ENCODE measurements at places on chromosomes 2 and 18.
A peak's percentile ranks its signal among the peaks of the same experiment; 100 is the strongest.

DNA sequence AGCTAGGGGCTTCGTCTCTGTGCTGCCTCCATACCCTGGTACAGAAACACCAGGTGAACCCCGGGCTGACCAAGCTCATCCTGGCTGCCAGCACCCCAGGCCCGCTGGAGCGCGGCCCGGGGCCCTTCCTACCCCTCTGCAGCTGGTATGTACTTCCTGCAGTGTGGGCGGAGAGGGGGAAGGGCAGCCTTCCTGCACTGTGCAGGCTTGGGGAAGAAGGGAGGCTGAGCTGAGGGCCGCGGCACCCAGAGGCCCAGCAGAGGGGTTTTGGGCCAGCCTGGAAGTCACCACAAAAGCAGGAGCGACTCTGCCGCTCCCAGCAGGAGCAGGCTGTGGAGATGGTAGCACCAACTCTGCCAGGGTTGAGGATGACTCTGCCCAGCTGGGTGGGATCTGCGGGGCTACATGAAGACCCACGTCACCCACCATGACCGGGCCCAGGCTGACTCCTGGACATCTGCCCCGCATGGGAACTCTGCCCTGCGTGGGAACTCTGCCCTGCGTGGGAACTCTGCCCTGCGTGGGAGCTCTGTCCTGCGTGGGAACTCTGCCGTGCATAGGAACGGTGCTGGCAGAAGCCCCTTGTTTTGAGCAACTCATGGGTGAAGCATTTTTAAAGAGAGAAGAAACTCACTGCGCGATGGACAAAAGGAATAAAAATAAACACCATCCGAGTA is 273.3 kb downstream of the NDUFA10 start:
- DNase-seq: no peak

GRCh38 chr2:16621316-16621715 is 44.3 kb downstream of the CYRIA start:
- no peak for DNase-seq

DNA sequence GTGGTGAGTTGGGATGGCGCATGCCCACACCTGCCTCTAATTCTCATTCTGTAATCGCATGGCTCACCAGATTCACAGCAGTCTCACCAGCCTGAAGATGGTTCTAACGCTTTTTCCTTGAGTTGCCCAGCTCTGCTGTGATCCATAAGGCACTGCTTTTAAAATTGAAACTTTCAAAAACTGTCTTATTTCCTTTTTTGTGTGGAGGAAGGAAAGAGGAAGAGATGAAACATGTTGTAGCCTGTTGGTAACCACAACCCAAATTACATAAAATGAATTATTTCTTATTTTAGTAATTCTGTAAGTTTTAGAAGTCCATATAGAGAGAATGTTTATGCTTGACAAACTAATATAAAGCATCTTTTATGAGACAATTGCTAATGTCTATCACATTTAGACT is 165.4 kb downstream of the RBM43 start:
- DNase-seq: no peak

- DNase-seq: peak; percentile 75
Measured at GRCh38 chr2:156340804-156341451, 8.4 kb upstream of the NR4A2 start.

- peak; percentile 32 for DNase-seq
Measured at GRCh38 chr18:61502472-61502871, 169.2 kb downstream of the CDH20 start.
